ENCODE measurements at places on chromosomes 2 and 18.
A peak's percentile ranks its signal among the peaks of the same experiment; 100 is the strongest.

- no peak for DNase-seq
These were observed 359.4 kb upstream of the CWC22 start for GRCh38 chr2:180366481-180366880.

DNA sequence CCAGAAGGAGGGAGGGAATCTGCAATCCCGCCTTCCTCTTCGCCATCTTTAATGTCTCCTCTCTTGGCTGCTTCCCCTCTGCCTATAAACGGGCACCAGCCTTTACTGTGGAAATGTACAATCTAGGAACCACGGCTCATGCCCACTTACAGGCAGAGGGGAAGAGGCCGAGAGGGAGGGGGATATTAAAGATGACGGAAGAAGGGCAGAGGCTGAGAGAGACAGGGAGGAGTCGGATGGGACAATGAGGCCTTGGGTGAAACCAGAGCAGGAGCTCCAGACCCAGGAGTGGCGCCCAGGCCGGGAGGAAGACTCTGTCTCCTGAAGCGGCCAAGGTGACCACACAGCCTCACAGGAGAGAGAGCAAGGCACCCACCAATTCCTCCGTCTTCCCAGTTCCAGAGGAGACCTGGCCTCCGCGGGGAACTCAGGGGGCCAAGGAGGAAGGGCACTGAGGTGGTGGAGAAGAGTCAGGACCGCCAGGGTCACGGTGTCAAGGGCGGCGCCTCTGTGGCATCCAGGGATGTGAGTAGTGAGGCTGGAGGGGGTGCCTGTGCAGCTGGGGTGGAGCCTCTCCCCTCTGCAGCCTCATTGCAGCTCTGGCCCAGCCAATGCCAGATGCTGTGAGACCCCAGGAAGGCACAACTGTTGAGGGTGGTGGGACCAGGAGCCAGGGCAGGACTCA lies 67.8 kb downstream of the CIB4 start:
- DNase-seq, result no peak

GRCh38 chr2:53740170-53740569 lies 27.4 kb upstream of the CHAC2 start:
- DNase-seq, result no peak

DNA sequence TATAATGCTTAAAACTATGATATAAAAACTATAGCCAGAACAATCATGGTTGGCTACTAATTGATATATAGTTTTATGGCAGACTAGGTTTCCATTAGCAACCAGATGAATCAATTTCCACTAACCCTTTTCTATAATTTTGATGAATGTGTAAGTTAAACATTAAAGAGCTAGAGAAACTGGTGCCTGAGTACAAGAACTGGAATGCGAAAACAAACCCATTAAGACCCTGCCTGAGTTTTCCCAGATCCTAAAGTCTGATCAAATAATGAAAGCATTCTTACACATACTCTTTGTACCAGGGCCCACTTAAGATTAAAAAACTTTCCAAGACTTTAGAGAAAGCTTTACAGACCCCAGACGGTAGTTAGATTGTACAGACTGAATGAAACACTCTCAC lies 21.3 kb downstream of the MRPL19 start:
- no peak for DNase-seq

GRCh38 chr2:239731422-239731821 lies 293.7 kb downstream of the NDUFA10 start:
- DNase-seq, result no peak

DNA sequence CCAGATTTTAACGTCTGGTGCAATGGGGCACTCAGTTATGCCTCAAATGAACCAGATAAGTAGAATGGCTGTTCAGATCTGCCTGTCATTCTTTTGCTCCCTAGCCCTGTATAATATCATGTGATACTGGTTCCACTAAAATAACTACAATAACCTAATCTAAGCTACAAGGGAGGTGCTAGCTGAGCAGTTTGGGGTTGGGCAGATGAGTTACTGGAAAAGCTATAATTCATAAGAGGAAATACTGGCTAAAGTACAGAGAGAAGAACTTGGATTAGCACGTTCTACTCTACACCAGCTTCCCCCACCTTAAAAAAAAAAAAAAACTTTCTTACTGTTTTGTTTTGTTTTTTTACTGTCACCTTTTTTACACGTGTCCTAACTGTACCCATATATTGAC lies 183.3 kb upstream of the NRP2 start:
- no peak for DNase-seq

DNA sequence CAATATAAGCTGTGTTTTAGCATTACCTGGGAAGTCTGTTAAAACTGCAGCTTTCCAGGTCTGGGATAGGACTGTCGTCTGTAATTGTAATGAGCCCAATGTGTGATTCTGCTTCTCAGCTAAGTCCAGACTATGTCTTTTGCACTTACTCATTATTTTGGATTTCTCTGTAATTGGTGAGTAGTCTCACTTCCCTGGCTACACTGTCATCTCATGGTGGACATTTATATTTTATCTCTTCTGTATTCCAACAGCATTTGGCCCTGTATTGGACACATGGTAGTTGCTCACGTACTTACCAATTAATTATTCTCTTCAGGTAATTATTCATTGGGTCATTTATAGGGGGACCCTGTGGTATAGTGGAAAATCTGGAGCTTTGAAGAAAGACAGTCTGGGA lies 28.0 kb downstream of the LHCGR start:
- no peak for DNase-seq

- no peak for DNase-seq
These were observed 99.3 kb upstream of the FZD5 start for GRCh38 chr2:207868855-207869596.

DNA sequence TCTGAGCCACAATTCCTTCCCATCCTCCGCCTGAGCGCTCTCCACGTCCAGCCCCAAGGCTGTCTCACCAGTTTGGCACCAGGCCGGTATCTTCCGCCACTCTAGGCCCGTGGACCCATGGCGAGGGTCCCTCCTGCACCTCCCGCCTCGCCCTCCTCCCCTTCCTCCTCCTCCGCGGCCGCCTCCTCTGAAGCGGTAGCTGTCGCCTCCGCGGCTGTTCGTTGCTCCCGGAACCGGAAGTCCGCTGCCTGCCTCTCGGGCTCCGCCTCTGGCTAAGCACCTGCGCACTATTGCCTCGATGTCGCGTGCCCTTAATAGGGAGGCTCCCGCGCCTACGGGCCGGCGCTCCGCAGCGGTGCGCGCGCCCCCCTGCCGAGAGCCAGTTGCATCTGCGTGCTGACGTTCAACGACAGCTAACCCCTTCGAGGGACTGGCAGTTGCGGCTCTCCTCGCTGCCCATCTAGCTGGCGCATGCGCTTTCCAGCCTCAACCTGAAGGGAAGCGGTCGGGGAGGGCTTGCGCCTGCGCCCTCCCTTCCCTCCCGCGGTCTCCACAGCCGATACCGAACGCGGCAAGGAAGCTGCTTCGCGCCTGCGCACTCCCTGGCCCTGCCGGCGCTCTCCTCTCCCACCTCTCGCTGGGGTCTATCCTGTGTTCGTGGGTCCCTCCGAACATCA lies at the start of gene MBD1:
TSS of gene MBD1 (minus strand) at position 229 of the 677 bp plus-strand sequence. CDS start 1,531 bp downstream, outside the sequence.
- DNase-seq, result peak; percentile 94

DNA sequence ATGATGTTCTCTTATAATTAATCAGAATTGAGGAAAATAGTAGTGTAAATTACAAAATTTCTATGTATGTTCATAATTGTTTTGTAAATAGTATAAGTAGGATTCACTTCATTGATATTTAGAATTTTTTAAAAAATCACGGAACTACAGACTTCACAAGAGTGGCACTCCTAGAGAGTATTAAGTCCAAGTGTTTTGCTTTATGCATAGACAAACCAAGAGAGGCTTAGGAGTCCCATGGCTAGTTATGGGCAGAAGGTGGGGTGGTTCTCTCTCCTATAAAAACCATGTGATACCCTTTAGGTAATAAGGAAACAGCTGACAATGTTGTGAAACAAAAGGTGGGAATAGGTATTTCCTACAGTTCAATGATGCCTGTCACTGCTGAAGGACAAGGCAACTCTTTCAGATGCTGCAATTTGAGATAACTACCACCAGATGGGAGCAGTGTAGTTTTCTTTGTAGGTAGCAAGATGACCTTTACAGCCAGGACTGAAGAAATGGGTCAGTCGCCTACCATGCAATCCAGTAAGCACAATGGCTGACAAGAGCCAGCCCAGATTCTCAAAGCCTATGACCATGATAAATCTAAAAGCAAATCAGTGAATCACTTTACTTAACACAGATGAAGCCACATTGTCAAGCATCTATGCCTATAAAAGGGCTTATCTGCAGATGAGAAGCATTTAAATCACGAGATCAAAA lies 83.9 kb downstream of the AAK1 start:
- DNase-seq, result no peak

GRCh38 chr2:61582165-61582564 lies 44.0 kb upstream of the XPO1 start:
- no peak for DNase-seq

- no peak for DNase-seq
These were observed 55.4 kb downstream of the CNTNAP5 start for GRCh38 chr2:124080281-124081153.

DNA sequence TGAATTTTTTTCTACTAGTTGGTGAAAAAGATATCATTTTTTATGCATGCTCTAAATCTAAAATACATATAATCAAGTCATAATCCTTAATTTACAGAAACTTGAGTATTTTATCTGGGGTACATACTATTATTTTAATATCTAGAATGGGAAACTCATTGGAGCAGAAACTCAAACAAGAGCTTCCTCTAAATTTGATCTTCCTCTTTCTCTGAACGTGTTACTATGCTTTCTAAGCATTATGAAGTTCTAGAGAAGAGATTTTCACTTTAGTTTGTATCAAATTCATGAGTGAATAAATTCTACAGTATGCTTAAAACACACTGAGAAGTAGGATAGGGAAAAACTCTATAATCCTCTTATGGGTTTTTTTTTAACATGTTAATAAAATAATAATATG lies 20.6 kb upstream of the SLC38A11 start:
- DNase-seq, result no peak

- DNase-seq, result no peak
These were observed 51.0 kb upstream of the CYP26B1 start for GRCh38 chr2:72198532-72199241.

DNA sequence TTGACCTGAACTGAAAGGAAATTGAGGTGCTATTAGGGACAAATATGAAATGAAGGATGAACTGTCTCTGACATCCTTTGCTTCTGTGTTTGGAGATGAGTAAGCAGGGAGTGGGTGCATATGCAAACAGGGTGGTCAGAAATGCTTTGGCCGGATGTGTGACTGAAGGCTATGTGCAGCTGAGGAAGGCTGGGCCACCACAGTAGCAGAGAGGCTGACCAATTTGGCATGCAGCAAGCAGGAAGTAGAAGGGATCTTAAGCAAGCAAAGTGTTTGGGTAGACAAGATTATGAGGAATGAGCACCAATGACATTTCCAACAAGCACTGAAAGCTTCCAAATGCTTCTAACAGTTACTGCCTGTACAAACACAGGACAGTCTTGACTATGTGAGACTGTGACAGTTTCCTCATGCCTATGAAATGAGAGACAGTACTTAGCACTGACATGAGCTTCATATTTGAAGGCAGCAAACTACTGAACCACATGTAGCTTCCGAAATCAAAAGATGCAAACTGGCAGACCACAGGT lies 3.3 kb upstream of the ACTR3 start:
- no peak for DNase-seq

DNA sequence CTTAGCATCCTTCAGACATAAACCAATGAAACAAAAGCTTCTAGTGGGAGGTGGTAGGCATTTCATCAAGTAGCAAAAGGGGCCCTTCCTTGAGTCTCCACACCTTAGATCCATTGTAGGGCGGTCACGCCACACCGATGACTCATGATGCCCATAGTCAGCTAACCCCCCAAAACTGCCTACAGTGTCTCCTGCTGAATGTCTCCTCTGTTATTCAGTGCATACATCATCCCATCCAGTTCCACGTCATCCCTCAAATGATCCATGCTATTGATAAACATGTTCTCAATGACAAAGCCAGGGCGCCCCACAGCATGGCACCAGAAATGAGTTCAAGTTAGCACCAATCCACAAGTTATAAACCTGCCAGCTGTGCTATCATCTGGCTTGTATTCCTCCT lies 57.4 kb upstream of the ACKR3 start:
- DNase-seq, result no peak

GRCh38 chr2:117785740-117786139 lies 28.8 kb upstream of the DDX18 start:
- DNase-seq, result no peak

DNA sequence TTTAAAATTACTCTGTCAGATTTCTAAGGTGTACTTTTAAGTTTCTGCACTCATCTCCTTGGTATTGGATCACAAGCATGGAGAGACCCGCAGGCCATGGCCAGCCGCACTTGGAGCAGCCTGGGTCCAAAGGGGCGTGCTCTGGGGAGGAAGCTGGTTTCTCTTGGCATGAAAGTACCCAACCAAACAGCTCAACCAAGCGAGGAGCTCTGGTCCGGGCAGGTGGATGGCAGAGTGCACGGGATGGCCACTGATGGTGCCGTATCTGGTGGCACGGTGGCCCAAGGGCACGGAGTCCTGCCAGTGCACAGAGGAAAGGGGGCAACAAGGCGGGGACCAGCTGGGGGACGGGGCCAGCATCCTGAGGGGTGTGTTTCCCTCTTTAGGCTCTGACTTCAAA lies 32.2 kb upstream of the MCFD2 start:
- DNase-seq, result no peak

GRCh38 chr2:175399326-175399725 lies 217.8 kb upstream of the ATP5MC3 start:
- DNase-seq, result no peak

DNA sequence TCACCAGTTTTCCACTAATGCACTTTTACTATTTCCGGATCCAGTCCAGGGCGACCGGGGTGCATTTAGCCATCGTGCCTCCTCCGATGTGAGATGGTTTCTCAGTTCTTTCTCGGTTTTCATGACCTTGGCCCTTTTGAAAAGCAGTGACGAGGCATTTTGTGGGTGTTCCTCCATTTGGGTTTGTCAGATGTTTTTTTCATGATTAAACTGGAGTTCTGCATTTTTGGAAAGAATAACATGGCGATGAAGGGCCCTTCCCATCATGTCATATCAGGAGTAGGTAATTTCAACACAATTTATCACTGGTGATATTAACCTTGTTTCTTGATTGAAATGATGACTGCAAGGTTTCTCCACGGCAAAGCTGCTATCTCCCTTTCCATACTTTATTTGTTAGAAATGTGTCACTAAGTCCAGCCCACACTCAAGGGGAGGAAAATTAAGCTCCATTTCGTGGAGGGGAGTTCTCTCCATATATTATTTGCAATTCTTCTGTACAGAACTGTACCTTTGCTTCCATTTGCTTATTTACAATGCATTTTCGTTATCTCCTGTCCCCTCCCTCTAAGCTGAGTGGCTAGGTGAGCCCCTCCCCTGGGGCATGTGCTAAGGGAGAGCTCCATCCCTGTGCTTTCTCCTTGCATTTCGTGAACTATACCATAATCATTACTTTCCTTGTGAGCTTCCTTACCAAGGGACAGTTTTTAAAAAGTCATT lies 8.9 kb upstream of the KLF11 start:
- DNase-seq, result no peak

GRCh38 chr18:61833387-61833786 lies 59.4 kb downstream of the RNF152 start:
- DNase-seq, result no peak

GRCh38 chr2:231298091-231298490 lies 97.4 kb upstream of the B3GNT7 start:
- no peak for DNase-seq

DNA sequence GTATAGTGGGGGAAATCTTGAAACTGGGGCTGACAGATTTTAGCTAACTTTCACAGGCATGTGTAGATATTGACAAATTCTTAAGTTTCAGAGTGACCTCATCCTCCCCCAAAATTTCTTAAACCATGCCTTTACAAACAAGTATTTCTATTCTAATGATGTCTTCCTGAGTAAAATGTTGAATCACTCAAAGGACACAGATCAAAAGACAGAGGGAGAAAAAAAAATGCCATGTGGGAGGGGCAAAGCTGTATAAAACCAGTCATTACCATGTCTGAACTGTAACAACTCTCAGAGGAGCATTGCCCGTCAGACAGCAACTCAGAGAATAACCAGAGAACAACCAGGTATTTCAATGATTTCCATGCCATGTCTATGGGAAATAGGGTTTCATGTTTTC lies at the start of gene SERPINB2:
TSS of gene SERPINB2 (plus strand) at position 282 of the 400 bp plus-strand sequence. CDS start 3,740 bp downstream, outside the sequence.
- DNase-seq, result no peak
